Pons (tissue), 1 donor: ENCODE measurements at places on chromosomes 5 and 9.

GRCh38 chr9:93320591-93321219, 130.8 kb upstream of the FAM120A start:
- DNase-seq: no peak

- DNase-seq: no peak
Observed at GRCh38 chr5:66542711-66543110, 53.5 kb upstream of the MAST4 start.

- no peak for DNase-seq
Observed at GRCh38 chr9:106450549-106450948, 412.4 kb upstream of the ZNF462 start.

- no peak for DNase-seq
Observed at GRCh38 chr5:37015795-37016666, 139.5 kb downstream of the NIPBL start.

- no peak for DNase-seq
Observed at GRCh38 chr9:94599102-94599501, 5.5 kb upstream of the FBP2 start.

DNA sequence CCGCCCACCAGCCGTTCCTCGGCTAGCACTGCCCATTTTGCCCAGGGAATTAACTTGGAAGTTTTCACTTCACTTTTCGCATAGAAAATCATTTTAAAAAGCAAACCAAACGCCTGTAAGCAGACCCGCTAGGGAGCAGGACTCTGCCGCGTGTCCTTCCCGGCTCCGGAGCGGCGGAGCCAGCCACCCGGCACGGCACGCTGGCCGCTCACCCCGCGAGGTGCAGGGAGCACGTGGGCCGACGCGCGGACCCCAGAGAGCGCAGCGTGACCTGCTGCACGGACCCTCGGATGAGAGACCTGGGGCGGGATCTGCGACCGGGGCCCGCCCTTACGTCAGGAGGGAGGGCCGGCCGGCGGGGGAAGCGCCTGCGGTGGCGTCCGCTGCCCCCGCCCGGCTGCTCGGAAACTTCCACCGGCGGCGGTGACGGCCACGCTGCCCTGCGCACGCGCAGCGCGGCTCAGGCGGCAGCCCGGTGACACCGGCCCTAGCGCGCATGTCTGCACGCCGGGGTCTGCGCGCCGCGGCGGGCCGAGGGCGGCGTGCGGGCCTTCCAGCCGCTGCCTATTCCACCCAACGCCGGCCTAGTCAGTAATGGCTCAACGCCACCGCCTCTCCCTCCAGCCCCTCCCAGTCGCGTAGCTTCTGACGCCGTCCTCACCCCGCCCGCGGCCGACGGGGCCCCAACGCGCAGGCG, 507 bp upstream of the TENT4A start:
- peak; percentile 96 for DNase-seq

DNA sequence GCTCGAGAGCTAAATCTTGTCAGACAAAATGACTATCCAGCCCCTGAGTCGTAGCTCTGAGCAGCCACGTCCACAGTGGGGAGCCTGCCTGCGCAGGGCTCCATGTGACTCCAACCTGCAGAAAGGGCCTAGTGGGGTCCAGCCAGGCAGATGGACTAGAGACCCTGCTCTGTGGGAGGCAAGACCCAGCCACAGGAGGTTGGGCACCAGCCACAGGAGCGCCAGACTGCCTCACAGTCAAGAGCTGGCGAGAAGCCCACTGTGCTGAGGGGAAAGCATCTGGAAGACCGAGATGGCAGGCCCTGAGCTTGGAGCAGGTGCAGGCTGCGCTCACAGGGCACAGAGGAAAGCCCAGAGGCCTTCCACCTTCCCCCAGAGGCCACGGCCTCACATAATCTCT, 61.4 kb downstream of the C5orf15 start:
- peak; percentile 34 for DNase-seq

DNA sequence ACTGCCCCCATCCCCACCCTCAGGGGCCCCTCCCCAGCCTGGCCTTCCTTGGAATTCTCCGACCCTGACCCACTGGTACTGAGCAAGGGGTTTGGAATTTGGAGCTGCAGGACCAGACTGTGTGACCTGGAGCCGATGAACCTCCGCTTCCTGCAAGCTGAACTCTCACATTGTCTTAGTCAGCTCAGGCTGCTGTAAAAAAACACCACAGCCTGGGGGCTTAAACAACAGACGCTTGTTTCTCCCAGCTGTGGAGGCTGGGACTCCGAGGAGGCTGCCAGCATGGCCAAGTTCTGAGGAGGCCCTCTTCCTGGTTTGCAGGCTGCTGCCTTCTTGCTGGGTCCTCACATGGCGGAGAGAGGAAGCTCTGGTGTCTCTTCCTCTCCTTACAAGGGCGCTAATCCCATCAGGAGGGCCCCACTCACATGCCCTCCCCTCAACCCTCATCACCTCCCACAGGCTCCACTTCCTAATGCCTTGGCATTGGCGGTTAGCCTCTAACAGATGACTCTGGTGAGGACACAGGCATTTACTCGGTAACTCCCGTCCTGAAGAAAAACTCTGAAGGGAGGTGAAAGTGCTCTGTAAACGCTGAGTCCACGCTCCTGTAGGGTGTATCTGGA, 42.4 kb downstream of the C5orf15 start:
- DNase-seq: no peak

- no peak for DNase-seq
Observed at GRCh38 chr5:127930311-127930710, 153.3 kb upstream of the SLC12A2 start.

- peak; percentile 3 for DNase-seq
Observed at GRCh38 chr5:129679671-129680070, 68.2 kb upstream of the MINAR2 start.

GRCh38 chr5:7872517-7873130, 3.7 kb downstream of the MTRR start:
- DNase-seq: no peak

- peak; percentile 4 for DNase-seq
Observed at GRCh38 chr5:174655351-174655750, 69.0 kb upstream of the MSX2 start.

GRCh38 chr5:15700373-15700772, 200.4 kb downstream of the FBXL7 start:
- DNase-seq: no peak

DNA sequence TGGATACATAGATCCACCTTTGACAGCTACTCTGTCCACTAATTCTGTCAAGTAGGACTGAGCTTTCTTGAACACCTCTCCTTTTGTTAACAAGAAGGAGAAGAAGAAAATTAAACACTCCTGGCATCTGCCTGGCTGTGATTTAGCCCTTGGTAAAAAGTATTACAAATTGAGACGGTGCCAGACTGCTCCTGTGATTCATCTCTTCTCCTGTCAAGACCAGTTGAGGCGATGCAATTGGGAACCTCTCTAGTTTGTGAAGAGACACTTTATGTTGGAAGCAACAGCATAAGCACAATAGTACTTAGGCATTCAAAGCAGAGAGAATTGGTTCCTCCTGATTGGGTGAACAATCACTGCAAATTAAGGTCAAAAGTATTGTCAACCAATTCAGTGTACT, 72.7 kb downstream of the GHR start:
- DNase-seq: no peak

- no peak for DNase-seq
Observed at GRCh38 chr5:146520731-146521130, 4.7 kb upstream of the GPR151 start.

- no peak for DNase-seq
Observed at GRCh38 chr5:157549283-157549629, 26.3 kb downstream of the ADAM19 start.

GRCh38 chr9:15372455-15372854, 50.2 kb upstream of the SNAPC3 start:
- no peak for DNase-seq

- DNase-seq: no peak
Observed at GRCh38 chr5:8005416-8005815, 136.5 kb downstream of the MTRR start.
